Type B pancreatic cell (in vitro differentiated cells): ENCODE measurements at places on chromosomes 1 and 21.

DNA sequence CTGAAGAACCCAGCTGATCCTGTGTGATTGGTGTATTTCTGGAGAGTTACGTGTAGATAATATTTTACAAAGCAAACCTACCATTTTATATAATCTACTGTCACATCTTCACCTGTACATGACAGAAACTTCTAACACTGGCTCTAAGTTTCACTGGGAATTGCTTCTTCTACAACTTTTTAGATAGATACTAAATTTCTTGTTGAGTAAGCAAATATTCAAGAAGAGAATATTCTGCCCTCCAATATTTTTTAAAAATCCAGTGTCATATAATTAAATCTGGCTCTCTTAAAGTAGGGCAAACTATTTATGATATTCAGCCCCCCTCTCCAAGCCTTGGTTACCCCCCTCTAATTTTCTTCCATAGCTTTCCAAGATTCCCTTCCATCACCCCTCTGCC lies 50.1 kb downstream of the MROH9 start:
- DNase-seq: no peak

GRCh38 chr1:224183591-224184312 lies 712 bp downstream of the DEGS1 start:
- DNase-seq: peak; percentile 80

- no peak for DNase-seq
Observed at GRCh38 chr1:25216123-25216522, 16.2 kb downstream of the SYF2 start.

- no peak for DNase-seq
Observed at GRCh38 chr1:219659005-219659600, 46.2 kb upstream of the ZC3H11B start.

DNA sequence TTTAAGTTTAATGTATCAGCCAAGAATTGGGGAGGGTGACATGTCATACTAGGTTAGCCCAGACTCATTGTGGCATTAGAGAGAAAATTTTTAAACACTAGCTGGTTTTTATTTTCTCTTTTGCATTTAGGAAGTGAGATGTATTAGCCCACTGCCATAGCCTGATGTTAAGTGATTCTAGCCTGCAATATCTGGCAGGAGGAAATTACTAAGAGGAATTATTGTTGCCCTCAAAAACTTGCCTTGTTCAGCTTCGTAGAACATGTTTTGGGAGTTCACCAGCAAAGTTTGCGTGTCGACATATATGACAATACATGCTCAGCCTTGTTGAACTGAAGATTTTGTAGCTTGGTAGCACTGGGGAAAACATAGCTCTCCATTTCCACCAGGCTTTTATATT lies 12.5 kb downstream of the ADAM30 start:
- DNase-seq: no peak

- no peak for DNase-seq
Observed at GRCh38 chr1:15816674-15817073, 9.2 kb upstream of the UQCRHL start.

GRCh38 chr1:17765444-17766411 lies 10.6 kb downstream of the ACTL8 start:
- no peak for DNase-seq

DNA sequence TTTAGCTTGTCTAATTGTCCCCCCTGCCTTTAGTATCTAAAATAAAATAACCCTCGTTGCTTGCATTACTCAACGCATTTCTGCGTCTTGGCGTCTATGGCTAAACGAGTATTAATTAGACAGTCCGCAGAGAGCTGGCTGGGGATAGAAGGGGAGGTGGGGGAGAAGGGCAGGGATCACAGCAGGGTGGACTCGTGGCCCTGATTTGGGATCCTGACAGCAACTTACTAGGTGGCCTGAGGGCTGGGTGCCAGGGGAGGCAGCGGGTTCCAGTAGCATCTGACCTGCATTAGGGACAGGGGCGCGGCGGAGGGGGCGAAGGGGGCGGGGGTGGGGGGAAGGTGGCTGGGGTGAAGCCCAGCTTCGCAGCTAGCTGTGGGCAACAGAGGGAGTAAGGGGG lies 1.1 kb upstream of the BACE2 start:
- DNase-seq: no peak

DNA sequence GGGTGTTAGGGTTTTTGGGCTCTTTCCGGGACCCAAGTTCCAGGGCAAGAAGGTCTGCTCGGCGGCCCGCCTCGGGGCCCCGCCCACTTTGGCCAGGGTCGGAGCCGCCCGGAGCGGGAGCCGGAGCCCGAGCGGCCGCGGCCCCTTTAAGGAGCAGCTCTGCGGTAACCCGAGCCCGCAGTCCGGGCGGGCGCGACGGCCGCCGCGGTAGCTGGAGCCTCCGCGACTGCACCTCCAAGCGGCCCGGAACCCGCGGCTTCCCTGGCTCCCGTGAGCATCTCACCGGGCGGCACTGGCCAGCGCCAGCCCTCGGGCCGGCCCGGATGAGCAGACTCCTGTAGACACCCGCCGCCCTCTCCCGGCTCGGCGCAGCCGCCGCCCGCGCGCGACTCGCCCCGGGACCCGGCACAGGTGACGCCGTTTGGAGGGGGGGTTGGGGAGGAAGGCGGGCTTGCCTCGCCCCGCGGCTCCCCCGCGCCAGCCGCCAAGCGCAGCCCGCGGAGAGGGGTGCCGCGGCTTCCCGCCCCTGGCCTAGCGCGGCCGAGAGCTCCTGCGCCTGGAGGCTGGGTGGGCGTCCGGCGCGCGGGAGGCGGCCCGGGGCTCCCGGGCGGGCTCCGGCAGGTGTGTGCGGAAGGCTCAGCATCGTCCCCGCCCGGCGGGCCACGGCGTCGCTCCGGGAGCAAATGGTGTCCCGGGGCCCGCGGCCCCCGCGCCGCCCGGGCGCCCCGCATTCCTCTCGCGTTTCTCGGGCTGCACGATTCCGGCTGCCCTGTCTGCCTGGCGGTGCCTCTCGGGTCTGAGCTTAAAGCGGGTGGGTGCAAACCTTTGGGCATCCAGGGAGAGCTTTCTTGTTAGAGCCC lies at the start of gene TLCD4:
TSS of gene TLCD4 (plus strand) at position 149 of the 860 bp plus-strand sequence. CDS start 26,547 bp downstream, outside the sequence.
- peak; percentile 76 for DNase-seq
